ENCODE measurements at places on chromosomes 3 and 15.

- no peak for DNase-seq
These were observed 30.7 kb upstream of the IP6K2 start for GRCh38 chr3:48747706-48748105.

GRCh38 chr3:194596906-194597305, 36.3 kb downstream of the TMEM44 start:
- no peak for DNase-seq

DNA sequence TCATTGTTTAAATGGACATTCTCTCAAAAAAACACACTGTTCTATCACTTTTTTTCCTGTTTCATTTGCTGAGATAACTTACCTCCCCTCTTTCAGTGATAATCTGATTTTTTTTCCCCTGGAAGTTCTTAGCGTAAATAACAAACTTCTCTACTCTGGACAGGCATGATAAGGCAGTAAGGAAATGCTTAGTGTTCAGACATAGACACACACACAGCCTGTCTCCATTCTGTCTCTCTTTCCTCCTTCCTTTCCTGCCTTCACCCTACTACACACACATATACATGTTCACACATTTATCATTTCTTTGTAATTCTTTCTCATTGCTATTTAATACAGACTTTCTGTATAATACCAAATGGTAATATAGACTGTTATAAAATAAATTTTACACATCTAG, 470.8 kb upstream of the ROBO1 start:
- DNase-seq = no peak

DNA sequence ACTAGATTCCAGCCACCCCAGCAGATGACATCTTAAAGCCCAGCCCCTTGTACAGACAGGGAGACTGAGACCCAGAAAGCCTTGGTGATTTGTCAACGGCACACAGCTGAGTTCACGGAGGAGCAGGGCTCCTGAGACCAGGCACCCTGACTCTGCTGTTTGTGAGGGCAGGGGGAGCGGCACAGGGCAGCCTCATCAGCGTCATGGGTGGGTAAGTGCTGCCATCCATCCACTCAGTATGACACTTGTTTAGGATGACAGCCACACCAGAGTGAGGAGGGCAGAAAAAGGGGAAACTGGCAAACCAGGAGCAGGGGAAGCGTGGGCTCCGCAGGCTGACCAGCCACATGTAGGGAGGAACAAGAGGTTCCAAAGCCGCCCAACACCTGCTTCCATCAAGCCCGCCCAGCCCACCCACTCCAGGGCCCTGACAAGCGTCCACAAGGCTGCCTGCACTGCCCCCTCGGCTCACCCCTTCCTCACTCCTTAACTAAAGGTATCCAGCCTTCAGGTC, 19.9 kb downstream of the RBPMS2 start:
- DNase-seq = no peak

GRCh38 chr3:44885618-44886017, 11.2 kb downstream of the TGM4 start:
- no peak for DNase-seq

DNA sequence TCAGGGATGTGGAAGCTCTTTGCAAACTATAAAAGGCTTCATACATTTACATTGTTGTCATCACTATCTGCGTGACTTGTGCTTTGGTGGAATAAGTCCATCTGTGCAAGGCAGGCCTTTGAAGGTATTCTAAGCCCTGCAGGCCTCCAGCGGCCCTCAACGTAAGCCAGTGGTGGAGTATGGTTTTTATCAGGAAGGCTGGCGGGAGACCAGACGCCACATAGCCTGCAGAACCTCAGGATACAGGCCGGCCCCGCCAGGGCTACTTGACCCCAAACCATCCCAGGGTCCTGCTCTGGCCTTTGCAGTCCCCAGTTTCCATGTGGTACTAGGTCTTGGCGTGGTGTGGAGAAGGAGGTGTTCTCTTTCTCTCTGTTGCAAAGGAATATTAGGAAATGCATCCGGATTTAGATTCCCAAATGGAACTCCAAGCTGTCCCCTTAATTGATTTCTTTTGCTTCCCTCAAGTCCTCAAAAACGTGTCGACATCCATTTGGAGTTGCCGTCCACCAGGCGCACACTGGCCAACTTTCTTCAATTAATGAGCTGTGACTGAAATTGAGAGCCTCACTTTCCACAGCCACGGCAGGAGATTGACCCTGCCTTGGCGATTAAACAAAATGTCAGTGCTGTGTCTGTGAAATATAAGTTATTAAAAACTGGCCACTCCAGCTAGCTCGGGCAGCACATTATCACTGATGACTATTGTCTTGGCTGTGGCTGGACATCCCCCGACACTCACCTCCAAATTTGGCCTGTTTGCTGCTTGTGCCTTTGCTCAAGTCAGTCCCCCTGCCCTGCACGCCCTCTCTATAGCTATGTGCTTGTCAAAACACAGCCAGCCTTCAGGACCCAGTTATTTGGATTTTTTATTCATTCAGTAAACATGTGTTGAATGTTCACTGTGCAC, 239.8 kb upstream of the TLE3 start:
- no peak for DNase-seq

DNA sequence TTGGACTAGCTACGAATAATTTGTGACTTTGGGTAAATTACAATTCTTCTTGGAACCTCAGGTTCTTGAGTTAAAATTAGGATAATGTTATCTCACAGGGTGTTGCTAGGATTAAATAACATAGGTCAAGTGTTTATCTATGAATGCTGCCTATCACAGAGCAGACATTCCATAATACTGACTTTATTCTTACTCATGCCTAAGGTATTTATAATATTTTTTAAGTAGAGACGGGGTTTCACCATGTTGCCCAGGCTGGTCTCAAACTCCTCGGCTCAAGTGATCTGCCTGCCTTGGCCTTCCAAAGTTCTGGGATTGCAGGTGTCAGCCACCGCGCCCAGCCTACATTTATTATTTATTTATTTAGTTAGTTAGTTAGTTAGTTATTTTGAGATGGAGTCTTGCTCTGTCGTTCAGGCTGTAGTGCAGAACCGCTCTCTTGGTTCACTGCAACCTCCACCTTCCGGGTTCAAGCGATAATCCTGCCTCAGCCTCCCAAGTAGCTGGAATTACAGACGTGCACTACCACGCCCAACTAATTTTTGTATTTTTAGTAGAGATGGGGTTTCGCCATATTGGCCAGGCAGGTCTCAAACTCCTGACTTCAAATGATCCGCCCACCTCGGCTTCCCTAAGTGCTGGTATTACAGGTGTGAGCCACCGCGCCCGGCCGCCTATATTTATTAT, 741 bp upstream of the ZNF106 start:
- DNase-seq = no peak

DNA sequence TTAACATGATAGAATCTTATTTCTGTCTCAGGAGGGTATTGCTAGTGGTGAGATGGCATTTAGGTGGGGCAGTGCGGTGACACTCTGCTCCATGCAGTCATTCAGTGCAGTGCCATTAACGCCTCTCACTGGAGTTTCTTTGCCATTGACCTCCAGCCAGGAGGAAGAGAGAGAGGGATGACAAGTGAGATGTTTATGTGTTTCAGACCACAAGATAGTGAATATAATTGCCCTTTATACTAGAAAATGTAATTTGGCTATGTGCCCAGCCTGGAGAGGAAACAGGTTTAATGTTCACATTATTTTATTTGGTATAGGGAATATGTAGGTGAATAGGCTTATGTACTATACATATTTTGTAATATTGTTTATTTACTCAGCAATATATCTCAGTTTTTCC, 84.5 kb downstream of the ZIC1 start:
- no peak for DNase-seq

DNA sequence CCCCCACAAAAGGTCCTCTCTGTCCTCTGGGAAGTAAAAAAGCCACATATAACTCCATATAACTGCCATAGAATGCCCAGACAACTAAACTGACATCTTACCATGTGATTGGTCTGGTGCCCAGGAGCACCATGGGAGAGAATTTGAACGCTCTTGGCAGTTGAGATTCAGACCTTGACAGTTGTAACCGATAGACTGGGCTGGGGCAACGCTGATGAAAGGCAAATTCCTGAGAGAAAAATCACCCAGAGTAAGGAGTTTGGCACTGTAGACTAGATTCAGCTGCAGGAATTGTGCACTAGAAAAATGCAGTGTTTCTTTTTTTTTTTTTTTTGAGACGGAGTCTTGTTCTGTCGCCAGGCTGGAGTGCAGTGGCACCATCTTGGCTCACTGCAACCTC, 240.5 kb downstream of the SOX2 start:
- DNase-seq = no peak

GRCh38 chr3:107430996-107431245, 53.7 kb downstream of the CCDC54 start:
- peak; percentile 40 for DNase-seq

DNA sequence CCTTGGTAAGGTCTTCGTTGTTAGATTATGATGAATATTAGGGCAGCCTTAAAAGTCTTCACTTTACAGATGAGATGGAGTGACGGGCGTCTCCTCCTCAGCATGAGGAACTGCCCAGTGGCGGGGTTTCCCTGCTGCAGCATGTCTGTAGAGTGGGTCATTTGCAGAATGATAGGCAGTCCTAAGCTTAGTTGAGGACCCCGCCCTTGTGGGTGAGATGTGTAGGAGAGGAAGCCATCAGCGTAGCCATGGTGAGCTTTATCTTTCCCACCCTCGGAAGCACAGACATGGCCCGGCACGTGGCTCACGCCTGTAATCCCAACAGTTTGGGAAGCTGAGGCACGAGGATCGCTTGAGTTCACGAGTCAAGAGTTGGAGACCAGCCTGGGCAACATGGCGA, 877 bp downstream of the NIT2 start:
- no peak for DNase-seq

- DNase-seq = no peak
These were observed 16.0 kb upstream of the GPR171 start for GRCh38 chr3:151219056-151219455.

DNA sequence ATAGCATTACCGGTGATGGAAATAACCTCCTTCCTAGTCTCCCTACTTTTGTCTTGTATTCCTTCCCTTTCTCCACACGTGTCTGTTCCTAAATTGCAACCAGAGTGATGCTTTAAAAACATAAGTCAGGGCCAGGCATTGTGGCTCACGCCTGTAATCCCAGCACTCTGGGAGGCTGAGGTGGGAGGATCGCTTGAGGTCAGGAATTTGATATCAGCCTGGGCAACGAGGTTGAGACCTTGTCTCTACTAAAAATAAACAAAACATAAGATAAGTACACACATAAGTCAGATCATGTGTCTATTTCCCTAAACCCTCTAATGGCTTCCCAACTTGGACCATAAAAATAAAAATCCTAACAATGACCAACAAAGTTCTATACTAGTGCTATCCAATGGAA, 18.4 kb downstream of the ARMC8 start:
- DNase-seq = no peak

DNA sequence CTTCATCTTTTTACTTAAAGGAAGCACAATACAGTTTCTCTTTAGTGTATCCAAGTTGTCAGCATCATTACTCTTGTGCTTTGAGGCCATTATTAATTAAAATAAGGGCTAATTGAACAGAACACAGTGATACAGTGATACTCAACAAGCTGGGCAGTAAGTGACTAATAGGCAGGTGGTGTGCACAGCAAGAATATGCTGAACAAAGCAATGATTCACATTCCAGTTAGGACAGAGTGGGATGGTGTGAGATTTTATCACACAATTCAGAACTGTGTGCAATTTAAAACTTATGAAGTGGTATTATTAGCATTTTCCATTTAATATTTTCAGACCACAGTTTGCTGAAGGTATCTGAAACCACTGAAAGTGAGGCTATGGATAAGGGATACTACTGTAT, 116.9 kb downstream of the PLOD2 start:
- no peak for DNase-seq
